GM13976 (cell line): ENCODE measurements at places on chromosomes 12 and 14.

GRCh38 chr12:63164911-63165310, 13.9 kb upstream of the AVPR1A start:
- no peak for DNase-seq

DNA sequence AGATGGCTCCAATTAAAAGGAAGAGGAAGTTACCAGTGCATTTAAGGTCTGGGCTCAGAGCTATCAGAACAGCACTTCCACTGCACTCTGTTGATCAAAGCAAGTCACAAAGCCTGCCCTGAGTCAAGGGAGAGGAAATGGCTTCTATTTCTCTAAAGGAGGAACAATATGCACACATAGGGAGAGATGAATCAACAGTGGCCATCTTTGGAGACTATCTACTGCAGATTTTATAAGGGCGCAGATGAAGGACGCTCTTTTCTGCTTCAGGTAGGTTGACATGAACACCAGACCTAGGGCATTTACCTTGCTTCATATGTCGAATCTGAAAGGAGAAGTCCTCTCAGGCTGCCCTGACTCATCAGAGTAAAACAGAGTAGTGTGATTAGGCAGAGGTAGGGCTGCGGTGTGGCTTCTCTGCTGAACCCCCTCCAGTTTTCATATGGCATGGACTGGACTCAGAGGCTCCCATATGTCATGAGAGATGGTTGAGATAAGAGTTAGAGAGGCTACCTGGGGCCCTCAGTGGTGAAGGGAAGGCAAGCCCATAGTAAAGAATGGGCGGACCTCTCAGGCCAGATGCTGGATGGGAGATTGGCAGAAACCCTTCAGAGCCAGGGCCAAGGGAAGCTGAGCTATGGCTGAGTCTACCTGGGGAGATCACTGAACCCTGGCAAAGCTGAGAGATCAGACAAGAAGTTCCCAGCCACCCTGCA, 84.4 kb downstream of the ARF6 start:
- peak; percentile 65 for DNase-seq

GRCh38 chr14:39733741-39734140, 301.5 kb upstream of the FBXO33 start:
- no peak for DNase-seq

DNA sequence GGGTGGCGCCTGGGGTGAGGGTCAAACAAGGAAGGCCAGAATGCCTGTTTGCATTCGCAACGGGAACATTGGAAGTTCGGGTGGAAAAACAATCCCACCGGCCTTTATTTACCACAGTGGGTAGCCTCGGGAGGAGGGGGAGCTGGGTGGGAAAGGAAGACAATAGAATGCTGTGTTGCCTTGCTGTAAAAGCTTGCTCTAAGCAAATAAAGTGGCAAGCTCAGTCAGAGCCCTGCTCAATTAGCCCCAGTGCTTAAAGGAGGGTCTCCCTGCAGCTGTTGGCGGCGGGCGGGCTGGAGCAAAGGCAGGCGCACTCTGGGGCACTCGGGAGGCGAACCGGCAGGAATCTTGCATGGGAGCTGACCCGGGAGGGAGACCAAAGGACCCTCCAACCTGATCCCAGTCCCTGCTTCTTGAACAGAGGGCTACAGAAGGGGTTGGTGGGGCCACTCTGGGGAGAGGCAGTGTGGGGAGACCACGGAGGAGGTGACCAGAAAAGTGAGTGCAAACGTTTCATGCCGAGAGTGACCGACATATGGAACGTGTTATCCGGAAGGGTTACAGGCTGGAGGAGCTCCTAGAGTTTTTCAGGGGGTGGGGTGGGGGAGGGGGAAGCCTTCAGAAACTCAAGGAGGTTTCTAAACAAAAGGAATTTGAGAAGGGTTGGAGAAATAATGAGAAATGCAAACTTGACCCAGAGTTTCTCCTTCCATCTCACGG, 48.5 kb downstream of the NTF3 start:
- DNase-seq = no peak

GRCh38 chr12:53045696-53046045, 4.2 kb upstream of the TNS2 start:
- no peak for DNase-seq

GRCh38 chr14:61460063-61460462, 138.7 kb downstream of the PRKCH start:
- DNase-seq = no peak
